ENCODE measurements at places on chromosomes 4 and X. TPM values are rescaled to one million over a fixed set of nuclear protein-coding genes. Genes with fewer than 3 reads are reported as not detected.

- DNase-seq, result no peak
These were observed 198.4 kb upstream of the ACTRT1 start for GRCh38 chrX:128250621-128251020.

DNA sequence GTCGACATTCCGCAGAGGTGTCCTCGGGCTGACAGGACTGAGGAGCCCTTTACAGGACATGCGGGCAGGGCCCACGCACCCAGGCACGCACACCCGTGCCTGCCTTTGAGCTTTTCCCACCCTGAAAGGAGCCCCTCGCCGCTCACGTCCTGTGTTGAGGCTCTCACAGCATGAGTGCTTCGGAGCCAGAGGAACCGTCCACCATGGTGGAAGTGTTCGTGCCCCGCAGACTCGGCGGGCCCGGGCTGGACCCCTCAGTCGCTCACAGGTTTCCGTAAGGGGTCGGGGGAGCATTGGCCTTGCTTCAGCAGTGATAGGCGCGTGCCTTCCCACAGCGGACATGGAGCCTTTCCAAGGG lies 36.9 kb downstream of the PIGG start:
- DNase-seq, result no peak

- DNase-seq, result peak; percentile 58
These were observed 201.5 kb upstream of the KLF3 start for GRCh38 chr4:38462367-38463055.

MORC4 gene
- 15.2 TPM for polyA plus RNA-seq

ATP8A1 gene
- polyA plus RNA-seq, result 58.8 TPM

FUNDC1 gene
- polyA plus RNA-seq, result 17.2 TPM

DNA sequence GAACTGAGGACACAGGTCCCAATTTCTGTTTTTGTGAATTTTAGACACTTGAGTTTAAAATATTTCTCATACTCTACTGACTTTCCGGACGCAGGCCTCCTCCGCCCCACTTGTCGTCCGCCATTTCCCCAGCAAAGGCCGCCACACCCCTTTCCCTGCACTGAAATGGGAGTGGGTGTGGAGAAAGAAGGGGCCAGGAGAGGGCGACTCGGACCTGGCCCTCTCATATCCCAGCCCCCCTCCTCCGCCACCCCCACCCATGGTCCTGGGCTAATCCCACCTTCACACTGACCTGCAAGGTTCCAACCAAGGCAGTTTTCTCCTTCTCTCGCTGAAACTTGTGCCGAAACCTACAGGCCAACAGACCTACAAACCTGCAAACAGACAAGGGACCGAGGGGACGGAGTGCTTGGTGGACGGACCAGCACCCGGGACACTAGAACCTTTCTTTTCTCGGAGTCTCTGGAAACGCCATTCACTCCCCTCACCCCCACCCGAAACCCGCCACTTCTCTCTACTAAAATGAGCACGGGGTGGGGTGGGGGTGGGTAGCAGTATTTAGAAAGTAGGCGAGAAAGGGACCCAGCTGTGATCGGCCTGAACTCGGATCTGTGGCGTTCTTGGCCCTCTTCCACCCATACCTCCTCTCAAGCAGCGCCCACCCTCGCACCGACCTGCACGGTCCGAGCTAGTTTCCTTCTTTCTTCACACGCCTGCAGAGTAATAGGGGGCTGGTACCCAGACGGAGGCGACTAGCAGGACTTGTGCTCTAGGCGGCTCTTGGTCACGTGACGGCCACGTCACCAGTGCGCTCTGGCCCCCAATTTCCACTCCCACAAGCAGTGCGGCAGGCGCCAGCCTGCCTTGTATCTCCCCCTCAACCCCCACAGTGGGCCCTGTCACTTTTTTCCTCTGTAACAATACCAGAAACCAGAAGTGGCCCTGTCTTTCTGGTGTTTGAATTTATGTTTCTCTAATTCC lies at the start of gene ARMCX6:
TSS of gene ARMCX6 (minus strand) at position 790 of the 981 bp plus-strand sequence. CDS start 1,380 bp downstream, outside the sequence.
- peak; percentile 81 for DNase-seq

INTS6L gene
- polyA plus RNA-seq, result 13.8 TPM
